ENCODE measurements at places on chromosomes 3 and 15. TPM values are rescaled to one million over a fixed set of nuclear protein-coding genes. Genes with fewer than 3 reads are reported as not detected.

NFKBIZ gene
- 13.2 TPM for total RNA-seq

MORC1 gene
- not detected for total RNA-seq

ZNF662 gene
- total RNA-seq = 1.0 TPM

C3orf80 gene
- not detected for total RNA-seq

SOX14 gene
- total RNA-seq = not detected

NANOGP8 gene
- total RNA-seq = not detected

GPR15 gene
- not detected for total RNA-seq

Data from hair follicular keratinocyte (primary cell).